ENCODE measurements at places on chromosomes 4 and X. TPM values are rescaled to one million over a fixed set of nuclear protein-coding genes. Genes with fewer than 3 reads are reported as not detected.

Gene SASH3
- total RNA-seq: 392 TPM

Gene FGFBP2
- total RNA-seq: 644 TPM

Gene FGFR3
- total RNA-seq: not detected

Gene FAM50A
- 63.2 TPM for total RNA-seq

Gene SPANXN4
- not detected for total RNA-seq

Gene DAPP1
- 6.8 TPM for total RNA-seq

Gene NDST3
- total RNA-seq: not detected

Gene ZIC3
- not detected for total RNA-seq

Gene GPR82
- 1.3 TPM for total RNA-seq

DNA sequence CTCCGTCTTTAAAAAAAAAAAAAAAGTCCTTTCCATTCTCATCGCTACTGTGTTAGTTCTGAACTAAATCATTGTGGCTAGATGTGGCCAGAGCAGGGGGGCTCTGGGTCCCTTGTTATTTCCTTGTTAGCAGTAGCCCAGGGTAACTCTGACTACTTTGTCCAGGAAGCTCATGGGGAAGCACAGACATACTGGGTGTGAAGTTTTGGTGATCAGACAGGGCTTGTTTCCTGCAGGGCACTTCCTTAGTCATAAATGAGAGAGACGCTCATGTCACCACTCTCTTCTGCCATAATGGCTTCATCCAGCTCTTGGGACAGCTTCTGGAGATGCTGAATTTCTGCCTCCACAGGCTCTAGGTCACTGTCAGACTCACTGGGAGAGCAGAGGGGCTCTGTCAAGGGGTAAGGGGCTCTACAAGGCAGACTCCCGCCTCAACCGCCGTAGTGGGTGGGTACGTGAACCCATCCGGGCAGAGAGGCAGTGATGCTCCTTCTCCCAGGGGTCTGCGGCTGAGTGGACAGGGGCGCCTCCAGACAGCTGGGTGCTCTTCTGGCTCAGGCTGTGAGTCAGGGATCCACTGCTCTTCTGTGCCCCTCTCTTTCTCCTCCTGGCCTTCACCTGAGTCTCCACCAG is 12.9 kb downstream of the STIM2 start:
- peaks cover 39% of the 10 kb centered on the region for H3K4me1 ChIP-seq
- peak; percentile 71 for DNase-seq
- no peak overlapping the region for H3K4me3 ChIP-seq
- H3K36me3 ChIP-seq: no peaks in the 10 kb centered on the region
- H3K27ac ChIP-seq: peak overlapping the region; percentile 93

DNA sequence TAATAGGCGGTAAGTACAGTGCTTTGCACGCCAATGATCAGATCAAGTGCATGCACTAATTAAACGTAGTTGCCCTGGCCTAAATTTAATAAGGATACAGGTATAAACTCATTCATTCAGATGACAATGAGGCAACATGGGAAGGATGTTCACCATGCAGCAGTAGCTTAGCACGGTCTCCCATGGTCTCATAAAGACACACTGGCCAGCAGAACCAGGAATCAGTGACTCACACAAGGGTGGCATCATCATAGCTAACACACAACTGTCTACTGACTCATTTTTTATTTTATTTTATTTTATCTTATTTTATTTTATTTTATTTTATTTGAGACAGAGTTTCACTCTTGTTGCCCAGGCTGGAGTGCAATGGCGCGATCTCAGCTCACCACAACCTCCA is 42.7 kb downstream of the TMEM156 start:
- H3K4me1 ChIP-seq: no peaks in the 10 kb centered on the region
- H3K4me3 ChIP-seq: no peak overlapping the region

- no peaks in the 10 kb centered on the region for H3K27me3 ChIP-seq
- DNase-seq: no peak
- H3K36me3 ChIP-seq: no peaks in the 10 kb centered on the region
- no peaks in the 10 kb centered on the region for H3K4me1 ChIP-seq
- H3K4me3 ChIP-seq: no peak overlapping the region
Measured at GRCh38 chrX:23509256-23509655, 158.0 kb upstream of the PRDX4 start.

- peaks cover 42% of the 10 kb centered on the region for H3K36me3 ChIP-seq
- H3K27me3 ChIP-seq: no peaks in the 10 kb centered on the region
- H3K4me3 ChIP-seq: no peak overlapping the region
- no peak overlapping the region for H3K27ac ChIP-seq
- peaks cover 5% of the 10 kb centered on the region for H3K4me1 ChIP-seq
- DNase-seq: no peak
Measured at GRCh38 chr4:102543030-102543928, 42.1 kb downstream of the NFKB1 start.

DNA sequence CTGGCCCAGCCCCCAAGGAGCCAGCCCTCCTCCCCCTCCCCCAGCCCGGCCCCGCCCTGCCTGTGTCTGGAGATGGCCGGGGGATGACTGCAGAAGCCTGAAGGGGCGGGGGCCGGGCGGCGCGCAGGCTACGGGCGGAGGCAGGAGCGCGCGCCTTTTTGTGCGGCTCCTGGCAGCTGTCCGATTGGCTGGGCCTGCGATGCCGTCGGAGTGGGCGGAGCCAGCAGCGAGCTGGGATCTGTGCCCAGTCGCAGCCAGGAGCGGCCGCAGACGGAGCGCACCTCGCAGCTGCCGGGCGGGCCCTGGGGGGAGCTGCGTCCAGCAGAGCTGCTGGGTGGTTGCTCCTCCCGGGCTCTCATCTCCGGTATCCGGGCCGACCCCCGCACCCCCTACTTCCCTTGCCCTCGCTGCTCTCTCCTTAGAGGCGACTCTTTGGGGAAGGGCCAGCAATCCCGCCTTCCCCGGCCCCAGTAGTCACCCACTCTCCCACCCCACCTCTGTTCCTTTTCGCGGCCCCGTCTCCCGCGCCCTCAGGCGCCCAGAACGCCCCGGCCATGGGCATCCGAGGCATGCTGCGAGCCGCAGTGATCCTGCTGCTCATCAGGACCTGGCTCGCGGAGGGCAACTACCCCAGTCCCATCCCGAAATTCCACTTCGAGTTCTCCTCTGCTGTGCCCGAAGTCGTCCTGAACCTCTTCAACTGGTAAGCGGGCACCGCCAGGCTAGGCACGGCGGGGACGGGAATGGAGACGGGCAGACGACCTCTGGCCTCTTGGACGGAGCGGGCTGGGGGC is at the start of gene GABRQ:
GABRQ (plus strand) TSS at position 247 of the 794 bp plus-strand sequence; CDS start at position 555, 308 bp downstream.
- no peak within 1 kb of the TSS for H3K4me3 ChIP-seq
- H3K27ac ChIP-seq: no peak within 1 kb of the TSS
- no peak for DNase-seq

DNA sequence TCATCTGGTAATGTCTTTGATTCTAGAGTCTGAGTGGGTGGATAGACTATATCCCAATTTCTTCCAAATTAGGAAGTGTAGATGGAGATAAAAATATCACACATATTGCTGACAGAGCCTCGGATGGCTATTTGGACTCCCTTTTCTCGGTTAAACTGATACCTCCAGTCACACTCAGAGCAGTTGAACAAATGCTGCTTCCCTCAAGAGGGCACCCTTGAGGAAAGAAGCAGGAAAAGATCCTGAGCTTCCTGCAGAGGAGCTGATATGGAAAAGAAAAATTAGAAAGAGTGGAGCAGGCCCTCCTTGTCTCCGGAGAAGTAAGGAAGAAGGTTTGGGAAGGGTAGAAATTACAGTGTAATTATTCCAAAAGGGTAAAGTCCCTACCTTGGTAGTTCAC is 96.2 kb upstream of the CCSER1 start:
- H3K36me3 ChIP-seq: no peaks in the 10 kb centered on the region
- H3K27me3 ChIP-seq: no peaks in the 10 kb centered on the region
- DNase-seq: no peak
- no peak overlapping the region for H3K4me3 ChIP-seq
- H3K27ac ChIP-seq: no peak overlapping the region
- H3K4me1 ChIP-seq: no peaks in the 10 kb centered on the region

DNA sequence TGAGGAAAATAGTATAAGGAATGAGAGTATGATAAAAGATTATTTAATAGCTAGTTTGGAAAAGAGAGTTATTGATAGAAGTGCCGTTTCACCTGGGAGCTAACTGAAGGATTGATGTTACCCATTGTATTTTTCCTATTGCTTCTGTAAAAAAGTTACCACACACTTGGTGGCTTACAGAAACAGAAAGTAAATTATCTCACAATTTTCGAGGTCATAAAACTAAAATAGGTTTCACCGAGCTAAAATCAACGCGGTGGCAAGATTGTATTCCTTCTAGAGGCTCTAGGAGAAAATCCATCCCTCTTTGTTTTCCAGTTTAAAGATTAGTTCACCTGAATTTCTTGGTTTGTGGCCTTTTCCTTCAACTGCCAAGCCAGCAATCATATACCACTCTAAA is 11.1 kb upstream of the TRAM1L1 start:
- no peak overlapping the region for H3K4me3 ChIP-seq
- H3K36me3 ChIP-seq: no peaks in the 10 kb centered on the region
- H3K4me1 ChIP-seq: no peaks in the 10 kb centered on the region
- no peak overlapping the region for H3K27ac ChIP-seq

DNA sequence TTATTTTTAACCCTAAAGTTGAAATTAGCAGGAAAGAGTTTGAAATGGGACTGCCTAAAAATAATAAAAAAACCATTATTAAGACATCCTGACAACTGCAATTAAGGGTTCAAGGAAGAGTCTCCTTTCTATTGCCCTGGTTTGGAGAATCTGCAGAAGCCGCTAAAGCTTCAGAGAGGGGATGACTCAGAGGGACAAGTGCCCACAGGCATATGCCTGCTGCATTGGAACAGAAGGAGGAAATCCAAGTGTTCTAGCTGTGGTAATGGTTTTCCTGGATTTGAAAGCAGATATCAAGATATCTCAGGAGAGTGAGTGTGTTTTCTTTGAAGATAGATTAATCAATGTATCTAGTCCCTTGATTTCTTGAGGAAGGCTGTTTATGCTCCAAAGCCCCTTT is 235.1 kb upstream of the TAPT1 start:
- H3K4me3 ChIP-seq: no peak overlapping the region
- no peaks in the 10 kb centered on the region for H3K36me3 ChIP-seq
- no peaks in the 10 kb centered on the region for H3K27me3 ChIP-seq
- no peak overlapping the region for H3K27ac ChIP-seq
- no peaks in the 10 kb centered on the region for H3K4me1 ChIP-seq

GRCh38 chr4:102217345-102217744 is 127.9 kb downstream of the SLC39A8 start:
- no peaks in the 10 kb centered on the region for H3K27me3 ChIP-seq
- no peak for DNase-seq
- H3K4me3 ChIP-seq: no peak overlapping the region
- H3K4me1 ChIP-seq: no peaks in the 10 kb centered on the region

DNA sequence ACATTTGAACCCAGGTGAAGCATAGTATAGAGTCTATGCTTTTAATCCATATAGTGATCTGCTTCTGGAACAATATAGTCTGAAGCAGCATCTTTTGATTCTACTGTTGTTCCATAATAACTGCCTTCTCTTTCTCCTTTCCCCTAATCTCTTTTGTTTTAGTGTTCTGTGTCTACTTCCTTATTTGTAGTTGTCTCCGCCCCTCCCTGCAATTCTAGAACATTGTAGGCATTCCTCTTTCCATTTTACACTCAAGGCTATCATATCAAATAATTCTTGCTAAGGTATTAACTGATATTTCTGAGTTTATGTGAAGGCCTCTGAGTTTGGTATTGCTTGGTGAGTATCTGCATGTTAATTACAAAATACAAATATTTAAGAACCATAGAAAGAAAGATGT is 11.6 kb downstream of the BLTP1 start:
- H3K4me3 ChIP-seq: no peak overlapping the region
- no peaks in the 10 kb centered on the region for H3K27me3 ChIP-seq
- no peak overlapping the region for H3K27ac ChIP-seq
- DNase-seq: no peak
- peaks cover 3% of the 10 kb centered on the region for H3K4me1 ChIP-seq

GRCh38 chrX:134717698-134718097 is 59.4 kb upstream of the PLAC1 start:
- no peaks in the 10 kb centered on the region for H3K27me3 ChIP-seq
- no peaks in the 10 kb centered on the region for H3K36me3 ChIP-seq
- no peak overlapping the region for H3K4me3 ChIP-seq
- H3K4me1 ChIP-seq: peaks cover 8% of the 10 kb centered on the region
- no peak overlapping the region for H3K27ac ChIP-seq
- DNase-seq: no peak

GRCh38 chr4:151564321-151564720 is 155.3 kb downstream of the FHIP1A start:
- H3K27ac ChIP-seq: no peak overlapping the region
- H3K4me3 ChIP-seq: no peak overlapping the region
- no peaks in the 10 kb centered on the region for H3K4me1 ChIP-seq
- peaks cover 10% of the 10 kb centered on the region for H3K27me3 ChIP-seq

- H3K27me3 ChIP-seq: no peaks in the 10 kb centered on the region
- no peaks in the 10 kb centered on the region for H3K4me1 ChIP-seq
- no peak for DNase-seq
- no peak overlapping the region for H3K27ac ChIP-seq
- no peak overlapping the region for H3K4me3 ChIP-seq
Measured at GRCh38 chr4:52844596-52844995, 17.5 kb upstream of the RASL11B start.

DNA sequence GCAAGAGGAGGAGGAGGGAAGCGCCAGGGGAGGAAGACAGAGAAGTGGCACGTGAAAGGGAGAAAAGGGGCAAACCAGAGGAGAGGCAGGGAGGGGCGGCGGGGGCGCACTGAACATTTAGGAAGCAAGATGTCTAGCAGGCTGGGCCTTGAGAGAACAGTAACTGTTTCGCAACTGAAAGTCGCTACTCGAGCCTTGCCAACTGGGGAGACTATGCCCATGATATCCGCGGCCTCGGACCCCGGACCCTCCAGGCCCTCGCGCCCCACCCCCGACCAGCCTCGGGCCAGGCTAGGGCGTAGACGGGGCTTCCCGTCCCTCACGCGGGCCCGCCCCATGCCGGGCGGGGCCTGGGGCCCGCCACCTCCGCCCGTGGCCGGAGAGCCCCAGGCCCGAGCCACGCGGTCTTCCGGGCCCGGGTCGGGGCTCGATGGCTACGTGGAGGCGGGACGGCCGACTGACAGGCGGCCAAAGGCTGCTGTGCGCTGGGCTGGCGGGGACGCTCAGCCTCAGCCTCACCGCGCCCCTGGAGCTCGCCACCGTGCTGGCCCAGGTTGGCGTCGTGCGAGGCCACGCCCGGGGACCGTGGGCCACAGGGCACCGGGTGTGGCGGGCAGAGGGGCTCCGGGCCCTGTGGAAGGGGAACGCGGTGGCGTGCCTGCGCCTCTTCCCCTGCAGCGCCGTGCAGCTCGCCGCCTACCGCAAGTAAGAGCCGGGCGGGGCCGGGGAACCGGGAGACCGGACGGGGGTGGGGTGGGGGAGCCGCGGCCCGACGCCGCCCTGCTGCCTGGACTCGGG is at the start of gene SLC25A43:
SLC25A43 (plus strand) TSS at position 363 of the 798 bp plus-strand sequence; CDS start at position 431, 68 bp downstream.
- H3K27me3 ChIP-seq: no peaks in the 10 kb centered on the region
- H3K36me3 ChIP-seq: no peaks in the 10 kb centered on the region
- peak within 1 kb of the TSS; percentile 51 for H3K4me3 ChIP-seq
- peaks cover 19% of the 10 kb centered on the region for H3K4me1 ChIP-seq
- H3K27ac ChIP-seq: peak within 1 kb of the TSS; percentile 83
- DNase-seq: peak; percentile 23

- no peak for DNase-seq
- H3K4me3 ChIP-seq: no peak overlapping the region
- no peaks in the 10 kb centered on the region for H3K4me1 ChIP-seq
- no peak overlapping the region for H3K27ac ChIP-seq
- no peaks in the 10 kb centered on the region for H3K36me3 ChIP-seq
Measured at GRCh38 chr4:168622600-168622999, 125.7 kb downstream of the PALLD start.

GRCh38 chrX:115940348-115940747 is 230.2 kb upstream of the AGTR2 start:
- DNase-seq: no peak
- H3K27ac ChIP-seq: no peak overlapping the region
- no peaks in the 10 kb centered on the region for H3K4me1 ChIP-seq
- no peaks in the 10 kb centered on the region for H3K27me3 ChIP-seq
- no peak overlapping the region for H3K4me3 ChIP-seq
